Mesothelial cell of epicardium (in vitro differentiated cells): ENCODE measurements at places on chromosomes 3 and 15. TPM values are rescaled to one million over a fixed set of nuclear protein-coding genes. Genes with fewer than 3 reads are reported as not detected.

- DNase-seq: no peak
These were observed 113.1 kb downstream of the ABI3BP start for GRCh38 chr3:100880072-100880471.

- DNase-seq: no peak
These were observed 14.8 kb upstream of the BUB1B start for GRCh38 chr15:40146037-40146436.

- no peak for DNase-seq
These were observed 16.6 kb downstream of the CSRNP1 start for GRCh38 chr3:39136533-39137434.

DNA sequence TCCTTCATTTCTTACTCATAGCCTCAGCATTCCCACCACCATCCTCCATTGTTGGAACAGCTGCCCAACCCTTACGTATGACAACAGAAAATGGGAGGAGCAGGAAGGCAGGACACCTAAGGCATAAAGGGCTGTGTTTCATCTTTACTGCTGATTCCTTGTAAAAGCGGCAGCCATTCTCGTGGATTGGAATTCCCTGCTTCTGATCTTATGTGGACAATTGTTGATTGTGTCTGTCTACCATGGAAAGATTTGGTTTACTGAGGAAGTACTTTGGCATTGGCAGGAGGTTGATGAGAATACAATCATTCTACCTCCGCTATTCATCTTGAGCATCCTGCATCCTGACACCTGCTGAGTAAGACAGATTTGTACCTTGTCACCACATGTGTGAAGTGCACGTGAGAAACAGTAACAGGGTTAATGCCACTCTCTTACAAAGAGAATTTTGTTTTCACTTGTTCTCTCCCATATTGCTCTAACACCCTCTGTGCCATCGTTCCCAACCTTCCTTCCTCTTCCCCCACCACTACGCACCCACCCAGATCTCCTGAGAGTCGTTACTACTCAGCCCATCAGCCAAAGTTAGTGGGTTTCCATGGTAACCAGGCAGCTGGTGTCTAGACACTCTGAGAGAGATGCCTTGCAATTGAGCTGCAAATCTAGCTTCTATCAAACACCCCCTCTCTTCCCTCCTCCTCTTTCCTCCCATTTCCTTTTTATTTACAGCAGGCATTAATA is 75.7 kb downstream of the GAP43 start:
- no peak for DNase-seq

- no peak for DNase-seq
These were observed 292.5 kb downstream of the MCTP2 start for GRCh38 chr15:94523873-94524272.

Gene SPTSSB
- 0.68 to 1.7 TPM (median 0.74 TPM) in 3 replicates for total RNA-seq

- no peak for DNase-seq
These were observed 13.1 kb upstream of the ALCAM start for GRCh38 chr3:105353485-105354161.

Gene GP5
- 0.11 to 0.16 TPM in 2 of 3 replicates, not detected in the other for total RNA-seq

DNA sequence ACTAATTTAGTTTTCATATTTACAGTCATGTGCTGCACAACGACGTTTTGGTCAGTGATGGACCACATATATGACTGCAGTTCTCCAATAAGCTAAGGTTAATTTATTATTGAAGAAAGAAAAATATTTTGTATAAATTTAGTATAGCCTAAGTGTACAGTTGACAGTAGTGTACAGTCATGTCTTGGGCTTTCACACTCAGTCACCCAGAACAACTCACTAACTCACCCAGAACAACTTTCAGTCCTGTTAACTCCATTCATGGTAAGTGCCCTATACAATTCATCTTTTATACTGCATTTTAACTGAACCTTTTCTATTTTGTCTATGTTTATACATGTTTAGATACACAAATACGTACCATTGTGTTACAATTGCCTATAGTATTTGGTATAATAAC is 3.8 kb upstream of the GABRR3 start:
- no peak for DNase-seq

GRCh38 chr15:70770863-70771262 is 7.5 kb upstream of the UACA start:
- no peak for DNase-seq

Gene MEIS2
- total RNA-seq: 377 to 397 TPM (median 379 TPM) in 3 replicates

Gene MEGF11
- 1.2 to 3.7 TPM (median 1.5 TPM) in 3 replicates for total RNA-seq

- no peak for DNase-seq
These were observed 892.2 kb downstream of the SI start for GRCh38 chr3:164186095-164186494.

DNA sequence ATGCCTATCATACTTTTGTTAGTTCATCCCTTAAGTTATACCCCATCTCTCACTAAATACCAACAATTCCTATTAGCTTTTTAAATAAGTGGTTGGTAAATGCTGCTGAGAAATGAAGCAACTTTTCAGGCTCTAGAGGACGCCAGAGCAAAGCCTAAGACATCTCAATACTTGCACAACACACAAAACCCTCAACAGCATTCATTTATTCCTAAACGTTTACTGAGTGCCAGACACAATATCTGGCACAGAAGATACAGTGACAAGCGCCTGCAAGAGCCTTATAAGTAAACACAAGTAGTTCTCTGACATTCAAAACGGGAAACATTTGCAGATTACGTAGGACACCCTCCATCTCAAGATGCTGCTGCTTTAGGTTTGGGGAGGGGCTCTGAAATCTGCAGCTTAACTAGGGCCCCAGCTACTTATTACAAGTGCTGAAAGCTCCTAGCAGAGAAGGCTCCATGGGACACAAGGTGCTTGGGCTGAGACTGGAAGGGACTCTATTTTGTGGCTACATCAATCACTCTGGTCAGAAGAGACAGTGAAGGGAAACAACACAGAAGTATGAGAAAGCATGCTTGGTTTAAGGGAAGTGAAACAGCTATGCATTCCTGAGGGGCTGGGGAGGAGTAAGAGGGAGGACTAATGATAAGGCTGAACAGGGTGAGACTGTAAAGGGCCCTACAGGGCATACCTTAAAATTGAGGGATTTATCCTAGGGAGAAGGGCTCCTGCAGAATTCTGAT is 311.3 kb downstream of the PLCL2 start:
- no peak for DNase-seq

Gene ZNF80
- 0.16 TPM in 1 of 3 replicates, not detected in the others for total RNA-seq

Gene EBLN2
- total RNA-seq: 10.5 to 11.3 TPM (median 10.7 TPM) in 3 replicates
